ENCODE measurements at places on chromosomes 3 and 15.

DNA sequence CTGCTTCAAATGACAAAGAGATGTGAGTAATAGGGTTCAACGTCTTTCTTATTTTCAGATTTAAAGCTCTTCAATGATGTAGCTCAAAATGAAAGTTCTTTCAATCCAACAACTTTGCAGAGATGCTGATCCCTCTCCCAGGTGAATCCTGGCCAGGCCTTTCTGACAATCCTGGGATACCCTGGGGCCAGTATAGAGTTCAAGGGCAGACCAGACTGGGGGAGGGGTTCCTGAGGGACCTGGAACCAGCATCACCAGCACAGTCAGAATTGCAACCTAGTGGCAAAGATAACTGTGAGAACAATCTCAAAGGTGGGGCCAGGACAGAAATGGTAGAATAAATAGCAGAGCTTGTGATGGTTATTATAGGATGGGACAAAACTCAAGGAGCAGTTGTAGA, 19.7 kb upstream of the NCK1 start:
- no peak for DNase-seq

GRCh38 chr15:49372366-49372765, 50.7 kb upstream of the FGF7 start:
- no peak for DNase-seq

DNA sequence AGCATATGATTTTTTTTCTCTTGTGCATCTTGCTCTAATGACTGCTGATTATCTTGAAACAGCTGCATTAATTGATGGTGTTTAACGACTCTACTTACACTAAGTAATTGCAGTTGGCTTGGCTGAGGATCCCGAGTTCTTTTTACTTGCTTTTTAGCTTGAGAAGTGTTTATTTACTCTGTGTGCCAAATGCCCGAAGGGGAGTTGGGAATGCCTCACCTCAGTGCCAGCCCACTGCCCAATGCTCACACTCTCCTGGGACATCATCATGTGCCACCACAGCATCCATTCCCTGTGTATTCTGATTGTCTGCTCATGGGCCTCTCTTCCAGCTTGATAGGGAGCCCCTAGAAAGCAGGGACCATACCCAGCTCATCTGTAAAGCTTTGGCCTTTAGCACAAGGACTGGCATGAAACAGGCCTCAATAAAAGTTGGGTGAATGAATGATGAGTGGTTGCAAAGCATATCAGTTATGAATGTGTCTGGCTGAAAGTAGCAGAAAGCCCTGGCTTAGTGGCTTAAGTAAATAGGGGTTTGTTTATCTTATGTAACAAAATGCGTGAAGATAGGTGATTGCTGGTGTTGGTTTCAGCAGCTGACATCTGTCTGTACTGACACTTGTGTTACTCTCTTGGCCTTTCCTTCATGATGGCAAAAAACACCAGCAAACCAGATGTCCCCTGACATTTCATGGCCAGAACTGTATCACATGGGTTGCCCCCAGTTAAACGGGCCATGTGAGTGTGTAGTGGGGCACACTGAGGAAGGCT, 8.1 kb downstream of the PXYLP1 start:
- no peak for DNase-seq

- DNase-seq = no peak
These were observed 81.3 kb downstream of the KCNAB1 start for GRCh38 chr3:156201411-156202405.

GRCh38 chr15:82934100-82934880, 18.2 kb downstream of the HOMER2 start:
- DNase-seq = no peak

GRCh38 chr15:28112101-28112760, 13.1 kb upstream of the OCA2 start:
- DNase-seq = no peak
